ENCODE measurements at places on chromosomes 13 and 19.

DNA sequence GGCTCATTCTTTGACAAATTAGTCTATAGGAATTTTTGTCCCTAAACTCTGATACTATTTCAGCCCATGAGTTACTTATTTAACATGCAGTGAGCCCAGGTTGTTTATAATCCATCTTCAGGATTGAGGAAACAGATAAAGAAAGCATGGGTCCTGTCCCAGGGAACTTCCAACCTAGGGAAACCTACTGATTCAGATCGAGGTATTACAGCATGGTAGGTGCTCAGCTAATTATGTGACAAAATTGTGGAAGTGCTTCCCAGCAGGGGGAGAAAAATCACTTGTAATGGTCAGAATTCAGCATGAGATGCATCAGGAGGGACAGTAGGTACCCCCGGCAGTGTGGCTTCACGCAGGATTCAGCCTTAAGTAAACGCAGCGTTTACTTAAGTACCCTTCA lies 171.3 kb downstream of the NUFIP1 start:
- DNase-seq, result no peak

DNA sequence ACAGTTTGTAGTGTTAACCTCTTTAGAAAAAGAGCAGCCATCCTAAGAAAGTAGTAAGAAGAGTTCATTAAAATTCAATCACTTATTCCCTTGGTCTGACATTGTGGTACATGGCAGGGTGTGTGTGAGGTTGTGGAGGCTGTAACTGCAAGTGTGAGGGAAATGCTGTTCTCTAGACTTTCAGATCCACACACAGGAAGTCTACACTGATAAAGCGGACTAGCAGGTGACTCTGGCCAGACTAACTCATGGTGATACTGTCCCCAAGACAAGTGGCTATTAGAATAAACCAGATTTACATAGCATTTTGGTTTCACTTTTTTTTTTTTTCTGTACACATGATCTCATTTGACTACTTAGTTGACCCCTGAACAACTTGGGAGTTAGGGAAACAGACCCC lies 10.0 kb downstream of the MTIF3 start:
- no peak for DNase-seq

GRCh38 chr13:90751026-90751425 lies 596.5 kb upstream of the MIR17HG start:
- DNase-seq, result no peak

GRCh38 chr13:49481788-49482187 lies 14.0 kb upstream of the PHF11 start:
- no peak for DNase-seq

- DNase-seq, result no peak
Observed at GRCh38 chr19:21127001-21127400, 14.8 kb upstream of the ZNF431 start.

GRCh38 chr19:21460686-21461085 lies 44.7 kb upstream of the ZNF429 start:
- DNase-seq, result no peak

DNA sequence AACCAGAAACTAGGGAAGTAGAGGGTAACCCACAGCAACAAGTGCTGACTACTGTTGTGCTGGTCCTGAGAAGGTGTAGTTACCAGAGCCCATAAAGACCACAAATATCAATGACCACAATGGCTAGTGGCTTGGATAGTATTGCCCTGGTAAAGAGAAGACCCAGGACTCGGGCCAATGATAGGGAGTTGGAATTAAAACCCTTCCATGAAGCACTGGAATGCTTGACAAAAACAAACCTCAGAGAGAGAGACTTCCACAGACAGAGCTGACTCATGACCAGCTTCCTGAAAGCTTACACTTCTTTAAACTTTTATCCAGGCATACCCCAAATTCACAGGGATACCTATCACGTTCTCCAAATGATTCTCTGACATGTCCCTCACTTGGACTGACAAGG lies 60.5 kb downstream of the WDR87 start:
- no peak for DNase-seq

- no peak for DNase-seq
Observed at GRCh38 chr13:50366488-50367174, 351.4 kb downstream of the KCNRG start.

GRCh38 chr19:17074634-17075034 lies 618 bp downstream of the HAUS8 start:
- no peak for DNase-seq

DNA sequence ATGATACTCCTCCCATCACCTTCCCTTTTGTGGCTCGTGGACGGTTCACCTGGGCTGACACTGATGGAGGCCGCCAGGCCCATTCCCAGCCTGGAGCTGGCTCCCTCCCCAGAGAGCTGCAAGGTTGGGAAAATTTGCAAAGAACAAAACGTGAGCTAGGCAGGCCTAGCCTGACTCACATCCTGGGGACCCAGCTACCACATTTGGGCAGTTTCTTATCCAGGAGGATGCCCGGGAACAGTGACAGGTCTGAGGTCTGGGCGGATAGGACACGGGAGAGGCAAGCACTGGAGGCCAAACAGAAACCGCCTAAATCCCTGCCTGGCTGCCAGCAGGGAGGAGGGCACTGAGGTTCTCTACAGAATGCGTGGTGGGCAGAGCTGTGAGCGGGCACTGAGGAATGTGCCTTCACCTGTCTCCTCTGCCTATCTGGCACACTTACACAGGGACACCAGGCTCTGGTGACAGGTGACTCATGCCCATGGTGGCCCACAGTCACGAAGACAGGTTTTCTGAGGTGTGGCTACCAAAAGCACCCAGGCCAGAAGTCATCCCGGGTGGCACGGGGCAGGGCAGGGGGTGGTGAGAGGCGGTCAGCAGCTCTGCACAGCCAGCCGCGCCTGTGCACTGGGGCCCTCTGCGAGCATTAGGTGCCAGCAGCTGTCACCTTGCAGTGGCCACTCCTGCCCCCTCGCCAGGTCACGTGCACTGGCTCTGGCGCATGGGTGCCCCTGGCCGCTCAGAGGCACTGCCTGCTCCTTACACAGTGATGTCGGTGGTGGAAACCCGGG lies 23.2 kb downstream of the SH3GL1 start:
- DNase-seq, result no peak

DNA sequence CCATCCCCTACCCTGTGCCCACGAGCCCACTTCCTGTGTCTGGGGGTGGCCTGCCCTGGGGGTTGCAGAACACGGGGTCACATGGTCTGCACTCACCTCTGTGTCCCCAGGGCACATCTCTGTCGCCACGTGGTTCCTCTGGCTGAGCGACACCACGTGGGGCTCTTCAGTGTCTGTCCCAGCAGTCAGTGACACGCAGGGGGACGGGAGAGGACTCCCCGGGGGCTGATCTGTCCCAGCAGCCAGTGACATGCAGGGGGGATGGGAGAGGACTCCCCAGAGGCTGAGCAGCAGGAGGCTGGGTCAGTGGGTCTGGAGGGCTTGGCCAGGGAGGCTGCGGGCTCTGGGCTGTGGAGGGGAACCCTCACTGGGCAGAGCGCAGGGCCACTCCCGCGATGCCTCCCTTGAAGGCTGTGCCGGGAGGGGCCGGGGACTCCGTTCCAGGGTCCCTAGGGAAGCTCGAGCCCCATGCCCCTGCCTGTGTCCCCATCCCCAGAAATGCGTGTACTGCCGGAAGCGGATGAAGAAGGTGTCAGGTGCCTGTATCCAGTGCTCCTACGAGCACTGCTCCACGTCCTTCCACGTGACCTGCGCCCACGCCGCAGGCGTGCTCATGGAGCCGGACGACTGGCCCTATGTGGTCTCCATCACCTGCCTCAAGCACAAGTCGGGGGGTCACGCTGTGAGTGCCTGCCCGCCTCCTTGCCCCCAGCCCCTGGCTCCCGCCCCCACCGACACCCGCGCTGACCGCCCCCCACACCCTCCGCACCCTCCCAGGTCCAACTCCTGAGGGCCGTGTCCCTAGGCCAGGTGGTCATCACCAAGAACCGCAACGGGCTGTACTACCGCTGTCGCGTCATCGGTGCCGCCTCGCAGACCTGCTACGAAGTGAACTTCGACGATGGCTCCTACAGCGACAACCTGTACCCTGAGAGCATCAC lies 174.8 kb downstream of the KDM4B start:
- no peak for DNase-seq

DNA sequence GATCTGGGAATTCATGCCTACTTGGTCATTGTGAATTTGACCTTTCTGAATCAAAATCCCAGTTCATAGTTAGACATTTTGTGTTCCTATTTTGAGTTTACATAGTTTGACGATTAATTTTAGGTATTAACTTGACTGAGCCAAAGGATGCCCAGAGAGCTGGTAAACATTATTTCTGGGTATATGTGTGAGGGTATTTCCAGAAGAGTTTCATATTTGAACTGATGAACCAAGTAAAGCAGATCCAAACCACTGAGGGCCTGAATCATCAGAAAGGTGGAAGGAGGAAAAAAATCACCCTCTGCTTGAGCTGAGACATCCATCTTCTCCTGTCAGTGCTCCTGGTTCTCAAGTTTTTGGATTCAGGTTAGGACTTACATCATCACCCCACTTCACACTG lies 116.6 kb downstream of the CYSLTR2 start:
- no peak for DNase-seq

DNA sequence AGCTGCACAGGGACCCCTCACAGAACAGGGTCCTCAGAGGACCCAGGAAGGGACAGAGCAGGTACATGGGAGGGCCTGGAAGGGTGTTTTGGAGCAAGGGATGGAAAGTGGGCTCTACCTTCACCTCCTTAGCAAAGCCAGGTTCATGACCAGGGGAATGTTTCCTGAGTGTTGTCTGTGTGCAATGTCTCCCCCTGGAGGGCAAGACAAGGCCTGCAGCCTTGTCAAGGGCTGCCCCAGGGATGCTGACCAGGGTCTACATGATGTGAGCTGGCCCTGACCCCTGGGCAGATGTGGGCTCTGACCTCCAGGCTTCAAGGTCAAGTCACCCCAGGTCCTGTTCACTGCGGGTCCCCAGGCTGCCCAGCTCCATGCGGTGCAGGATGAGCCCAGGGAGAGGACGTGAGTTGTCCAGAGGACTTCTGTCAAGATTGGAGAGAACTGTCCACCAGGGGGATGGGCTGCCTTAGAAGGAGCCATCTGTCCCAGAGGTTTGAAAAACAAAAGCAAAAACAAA lies 1.0 kb upstream of the CEACAM1 start:
- DNase-seq, result peak; percentile 12

DNA sequence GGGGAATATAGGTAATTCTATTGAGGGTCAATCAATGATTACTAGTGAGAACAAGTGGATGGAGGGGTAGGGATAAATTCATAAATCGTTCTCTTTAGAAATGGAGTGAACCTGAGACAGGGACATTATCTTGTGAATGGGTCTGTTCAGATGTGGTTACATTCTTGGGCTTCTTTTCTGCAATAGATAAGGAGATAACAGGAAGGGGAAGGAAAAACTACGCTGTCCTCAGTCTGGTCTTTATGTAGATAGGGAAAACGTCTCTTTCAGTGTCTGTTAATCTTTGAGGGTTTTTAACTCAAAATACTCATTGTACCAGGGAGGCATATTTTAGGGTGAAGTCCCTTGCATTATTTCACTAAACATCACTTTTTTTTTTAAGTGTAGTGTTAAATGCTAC lies 266.7 kb upstream of the MAB21L1 start:
- DNase-seq, result no peak

- DNase-seq, result peak; percentile 43
Observed at GRCh38 chr13:113562085-113562749, 22.3 kb upstream of the TFDP1 start.

DNA sequence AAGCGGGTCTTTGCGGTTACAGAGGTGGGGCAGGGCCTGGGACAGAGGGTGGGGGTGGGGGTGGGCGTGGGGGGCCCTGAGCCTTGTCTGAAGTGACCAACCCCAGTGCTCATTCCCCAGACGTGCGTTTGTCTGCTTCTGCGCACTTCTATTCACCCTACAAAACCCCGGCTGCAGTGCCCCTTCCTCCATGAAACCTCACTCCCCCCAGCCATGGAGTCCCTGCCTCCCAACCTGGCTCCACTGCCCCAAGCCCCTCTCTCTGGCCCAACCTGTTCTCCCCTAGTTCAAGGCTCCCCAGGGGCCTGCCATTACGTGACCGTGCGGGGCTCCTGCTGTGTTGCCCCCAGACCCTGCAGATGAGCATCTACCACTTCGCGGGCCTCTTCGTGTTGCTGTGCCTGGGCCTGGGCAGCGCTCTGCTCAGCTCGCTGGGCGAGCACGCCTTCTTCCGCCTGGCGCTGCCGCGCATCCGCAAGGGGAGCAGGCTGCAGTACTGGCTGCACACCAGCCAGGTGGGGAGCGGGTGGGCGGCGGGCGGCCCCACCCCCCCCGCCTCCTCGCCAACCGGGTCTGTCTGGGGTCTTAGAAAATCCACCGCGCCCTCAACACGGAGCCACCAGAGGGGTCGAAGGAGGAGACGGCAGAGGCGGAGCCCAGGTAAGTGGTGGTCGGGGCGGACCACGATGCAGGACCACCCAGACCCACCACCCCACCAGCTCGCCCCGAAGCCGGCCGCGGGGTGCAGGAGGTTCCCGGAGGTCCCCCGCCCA lies 8.2 kb downstream of the GRIN3B start:
- no peak for DNase-seq

- DNase-seq, result no peak
Observed at GRCh38 chr13:23680845-23681669, 110.8 kb downstream of the TNFRSF19 start.

- DNase-seq, result no peak
Observed at GRCh38 chr19:46014534-46014933, 8.3 kb downstream of the PGLYRP1 start.

DNA sequence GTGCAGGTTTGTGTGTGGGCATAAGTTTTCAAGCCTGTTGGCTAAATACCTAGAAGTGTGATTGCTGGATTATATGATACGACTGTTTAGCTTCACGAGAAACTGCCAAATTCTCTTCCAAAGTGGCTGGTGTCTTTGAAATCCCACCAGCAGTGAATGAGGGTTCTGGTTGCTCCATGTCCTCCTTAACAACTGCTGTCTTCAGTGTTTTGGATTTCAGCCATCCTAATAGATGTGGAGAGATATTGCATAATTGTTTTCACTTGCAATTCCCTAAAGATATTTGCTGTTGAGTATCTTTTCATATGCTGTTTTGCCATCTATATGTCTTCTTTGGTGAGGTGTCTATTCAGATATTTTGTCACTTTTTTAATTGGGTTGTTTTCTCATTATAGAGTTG lies 390.5 kb downstream of the ZNF536 start:
- DNase-seq, result no peak

- DNase-seq, result no peak
Observed at GRCh38 chr13:49494645-49495044, 1.1 kb upstream of the PHF11 start.

- no peak for DNase-seq
Observed at GRCh38 chr19:2885736-2886135, 15.0 kb upstream of the ZNF57 start.

- no peak for DNase-seq
Observed at GRCh38 chr19:35130761-35131720, 3.8 kb downstream of the LGI4 start.

- DNase-seq, result no peak
Observed at GRCh38 chr19:39725995-39726394, 11.8 kb downstream of the CLC start.

GRCh38 chr13:73231471-73231870 lies 172.7 kb downstream of the KLF5 start:
- DNase-seq, result no peak

DNA sequence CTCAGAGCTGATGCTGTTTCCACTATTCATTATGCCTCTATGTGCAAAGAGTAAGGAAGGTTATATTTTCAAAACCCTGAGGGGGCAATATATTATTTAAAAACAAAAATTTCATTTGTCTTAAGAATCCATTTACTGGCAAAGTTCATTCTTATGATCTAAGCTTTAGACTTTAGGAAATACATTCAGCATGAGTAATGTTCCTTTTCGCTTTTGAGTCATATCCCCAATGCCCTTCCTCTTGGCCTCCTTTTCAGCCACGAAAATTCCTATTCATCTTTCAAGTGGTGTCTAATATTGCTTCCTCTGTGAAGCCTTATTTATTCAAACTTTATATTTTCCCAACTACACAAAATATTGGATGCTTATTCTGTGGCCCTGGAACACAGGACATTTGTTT lies 1317.0 kb downstream of the PCDH9 start:
- DNase-seq, result peak; percentile 33

- no peak for DNase-seq
Observed at GRCh38 chr13:43368003-43368402, 344.6 kb downstream of the DNAJC15 start.

All from HFF-Myc (cell line).